Fibroblast of mammary gland (primary cell): ENCODE measurements at places on chromosomes 12 and 14.

DNA sequence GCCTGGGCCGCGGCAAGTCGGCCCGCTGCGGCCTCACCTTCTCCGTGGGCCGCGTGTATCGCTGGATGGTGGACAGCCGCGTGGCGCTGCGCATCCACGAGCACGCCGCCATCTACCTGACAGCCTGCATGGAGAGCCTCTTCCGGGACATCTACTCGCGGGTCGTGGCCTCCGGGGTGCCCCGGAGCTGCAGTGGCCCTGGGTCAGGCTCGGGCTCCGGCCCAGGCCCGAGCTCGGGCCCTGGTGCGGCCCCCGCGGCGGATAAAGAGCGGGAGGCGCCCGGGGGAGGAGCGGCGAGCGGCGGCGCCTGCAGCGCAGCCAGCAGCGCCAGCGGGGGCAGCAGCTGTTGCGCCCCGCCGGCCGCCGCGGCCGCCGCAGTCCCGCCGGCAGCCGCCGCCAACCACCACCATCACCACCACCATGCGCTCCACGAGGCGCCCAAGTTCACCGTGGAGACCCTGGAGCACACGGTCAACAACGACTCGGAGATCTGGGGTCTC is 226.2 kb upstream of the CRY1 start:
- no peak for DNase-seq

DNA sequence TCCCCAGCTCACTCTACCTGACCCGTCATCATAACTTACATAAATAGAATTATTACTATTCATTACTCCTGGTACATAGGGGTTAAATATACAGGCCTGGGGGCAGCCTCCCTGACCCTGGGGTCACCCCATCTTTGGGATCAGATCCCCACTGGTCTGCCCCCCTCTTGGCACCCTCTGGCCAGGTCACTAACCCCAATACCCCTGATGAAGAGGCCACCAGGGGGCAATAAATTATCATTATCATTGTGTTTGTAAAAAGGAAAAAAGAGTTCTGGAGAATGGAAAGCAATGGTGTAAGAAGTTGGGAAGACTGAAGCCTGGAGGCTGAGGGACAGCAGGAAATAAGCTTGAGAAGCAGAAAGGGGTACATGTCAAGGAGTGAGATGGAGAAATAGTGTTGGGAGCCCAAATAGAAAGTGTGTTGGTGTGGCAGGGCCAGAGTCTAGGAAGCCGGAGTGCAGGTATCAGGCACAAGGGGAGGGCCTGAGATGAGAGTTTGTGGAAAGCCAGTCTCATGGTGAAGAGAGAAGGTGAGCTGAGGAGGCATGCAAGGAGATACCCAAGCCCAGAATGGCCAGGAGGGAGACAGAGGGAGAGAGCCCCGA is 6.1 kb upstream of the AAAS start:
- DNase-seq = peak; percentile 34

GRCh38 chr12:104942075-104942474 is 16.0 kb downstream of the SLC41A2 start:
- no peak for DNase-seq

DNA sequence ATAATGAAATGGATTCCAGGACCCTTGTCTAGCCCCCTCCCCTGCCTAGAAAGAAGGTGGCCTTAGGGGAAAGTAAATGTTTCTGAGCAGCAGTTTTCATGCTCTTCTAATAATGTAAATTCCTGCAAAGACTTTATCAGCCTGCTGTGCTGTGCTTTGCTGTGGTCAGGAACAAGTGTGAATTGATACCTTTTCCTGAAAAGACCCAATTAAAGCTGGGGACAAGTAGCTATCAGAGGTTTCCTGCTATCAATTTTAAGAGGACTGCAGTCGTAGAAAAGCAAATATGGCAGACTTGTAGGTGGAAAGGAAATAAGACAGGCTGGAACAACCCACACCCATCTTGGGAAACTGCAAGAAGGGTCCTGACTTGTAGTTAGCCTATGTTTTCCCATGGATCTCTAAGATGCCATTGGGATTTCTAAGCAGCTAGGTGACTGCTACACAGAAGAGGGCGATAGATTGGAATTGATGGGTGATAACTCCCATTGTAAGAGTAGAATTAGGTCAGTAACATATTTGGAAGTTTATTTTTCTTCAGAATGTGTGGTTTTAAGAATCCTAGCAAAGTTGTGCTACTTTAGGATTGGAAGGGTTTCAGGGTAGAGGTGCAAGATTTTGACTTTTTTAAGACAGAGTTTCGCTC is 3.1 kb downstream of the DYNLL1 start:
- DNase-seq = no peak

- peak; percentile 44 for DNase-seq
These were observed 11.0 kb downstream of the DLGAP5 start for GRCh38 chr14:55180434-55180833.

GRCh38 chr14:97806891-97807290 is 1009.7 kb downstream of the VRK1 start:
- DNase-seq = no peak

- no peak for DNase-seq
These were observed 398.8 kb downstream of the FOXG1 start for GRCh38 chr14:29165431-29165830.

DNA sequence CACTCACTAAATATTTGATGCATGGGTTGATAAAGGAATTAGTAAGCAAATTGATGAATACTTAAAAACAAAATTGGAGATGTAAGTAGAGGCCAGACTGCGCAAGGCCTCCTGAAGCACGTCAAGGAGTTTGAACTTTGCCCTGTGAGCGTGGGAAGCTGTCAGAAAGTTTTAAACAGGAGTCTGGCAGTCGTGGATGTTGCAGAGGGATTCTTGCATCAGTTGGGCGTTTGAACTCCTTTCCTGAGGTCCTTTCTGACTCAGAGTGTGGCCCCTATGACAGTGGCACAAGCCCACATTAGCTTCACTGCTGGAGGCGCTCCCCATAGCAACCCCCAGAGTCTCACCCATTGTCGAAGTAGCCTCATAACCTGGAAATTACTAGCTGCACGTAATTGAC is 17.9 kb upstream of the IL22 start:
- peak; percentile 82 for DNase-seq

GRCh38 chr12:47835831-47836155 is 16.1 kb upstream of the HDAC7 start:
- peak; percentile 37 for DNase-seq
